ENCODE measurements at places on chromosomes 1 and 21.

- DNase-seq: no peak
These were observed 6.6 kb upstream of the AK4 start for GRCh38 chr1:65141394-65141793.

GRCh38 chr1:178495741-178496409 lies 889 bp downstream of the CLEC20A start:
- DNase-seq: no peak

DNA sequence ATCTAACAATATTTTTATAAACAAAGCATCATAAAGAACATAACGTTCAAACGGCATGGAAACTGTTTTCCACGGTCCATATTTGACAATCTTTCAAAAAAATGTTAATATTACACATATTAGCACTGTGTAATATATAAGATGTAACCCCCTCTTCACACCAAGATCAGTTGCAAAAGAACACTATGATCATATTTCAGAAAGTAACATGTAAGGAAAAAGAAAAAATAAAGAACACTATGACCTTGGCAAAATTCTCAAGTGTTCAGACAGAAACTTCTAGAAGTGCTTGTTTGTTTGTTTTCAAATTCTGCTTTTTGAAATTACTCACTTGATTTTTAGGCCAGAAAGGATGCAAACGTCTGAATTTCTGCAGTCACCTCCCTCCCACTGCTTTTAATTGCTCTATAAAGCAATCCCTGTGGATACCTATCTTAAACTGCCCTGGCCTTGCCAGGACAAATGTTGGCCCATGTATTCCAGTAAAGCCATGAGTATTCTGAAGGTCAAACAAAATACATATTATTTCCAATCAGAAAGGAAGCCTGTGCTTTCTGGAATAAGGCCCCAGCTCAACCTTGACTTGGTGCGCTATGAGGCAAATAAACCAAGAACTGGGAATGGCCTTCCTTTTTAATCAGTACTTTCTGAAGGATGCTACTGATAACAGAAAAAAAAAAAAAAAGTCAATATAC lies 68.6 kb downstream of the TGFBR3 start:
- DNase-seq: no peak

GRCh38 chr21:24046829-24047443 lies 1560.3 kb downstream of the MRPL39 start:
- DNase-seq: no peak

DNA sequence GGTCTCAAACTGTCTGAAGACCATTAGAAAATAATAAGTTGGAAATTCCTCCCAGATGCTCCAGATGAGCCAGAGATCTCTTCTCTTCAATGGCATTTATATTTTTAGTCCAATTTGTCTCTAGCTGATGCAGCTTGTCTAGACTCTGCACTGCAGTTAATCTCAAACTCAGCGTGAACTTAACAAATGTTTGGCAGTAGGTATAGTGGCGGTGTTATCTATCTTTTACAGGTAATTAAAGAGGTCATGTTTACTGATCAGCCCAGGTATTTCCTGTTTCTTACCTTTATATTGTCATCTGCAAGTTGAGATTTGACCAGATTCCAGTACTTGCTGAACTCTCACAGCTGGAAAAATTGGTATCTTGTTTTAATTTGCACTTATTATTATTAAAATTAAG lies 1024.5 kb upstream of the ADGRL2 start:
- DNase-seq: no peak
